ENCODE measurements at places on chromosomes 1 and 21.

GRCh38 chr1:32724678-32725614 is 22.4 kb upstream of the SYNC start:
- peak; percentile 51 for DNase-seq

- no peak for DNase-seq
Observed at GRCh38 chr1:57532299-57532698, 108.4 kb upstream of the DAB1 start.

DNA sequence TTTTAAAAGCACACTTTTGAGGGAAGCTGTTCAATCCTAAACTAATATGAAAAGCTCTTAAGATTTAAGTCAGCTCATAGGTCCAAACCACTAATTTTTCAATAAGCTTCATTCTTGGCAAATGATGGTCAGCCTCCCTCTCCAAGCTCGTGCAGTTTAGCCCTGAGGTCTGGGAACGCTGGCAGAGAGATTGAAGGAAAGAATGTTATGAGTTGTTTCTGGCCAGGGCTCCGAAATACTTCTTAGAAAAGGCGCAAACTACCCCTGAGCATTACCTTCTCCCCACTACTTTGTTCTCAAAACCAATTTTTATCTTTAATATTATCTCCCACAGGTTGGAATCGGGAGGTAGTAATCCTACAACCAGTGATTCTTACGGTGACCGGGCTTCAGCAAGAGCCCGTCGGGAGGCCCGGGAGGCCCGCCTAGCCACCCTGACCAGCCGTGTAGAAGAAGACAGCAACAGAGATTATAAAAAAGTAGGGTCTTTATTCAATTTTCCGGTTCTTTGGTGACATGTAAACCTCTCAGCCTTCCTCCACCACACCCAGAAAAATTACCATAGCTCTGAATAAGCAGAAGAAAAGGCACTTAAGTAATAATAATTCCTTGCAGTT is 147.7 kb downstream of the SYT2 start:
- DNase-seq: no peak

GRCh38 chr1:48943826-48944225 is 167.1 kb upstream of the BEND5 start:
- no peak for DNase-seq

- no peak for DNase-seq
Observed at GRCh38 chr1:206969090-206969489, 1.2 kb downstream of the FCAMR start.

DNA sequence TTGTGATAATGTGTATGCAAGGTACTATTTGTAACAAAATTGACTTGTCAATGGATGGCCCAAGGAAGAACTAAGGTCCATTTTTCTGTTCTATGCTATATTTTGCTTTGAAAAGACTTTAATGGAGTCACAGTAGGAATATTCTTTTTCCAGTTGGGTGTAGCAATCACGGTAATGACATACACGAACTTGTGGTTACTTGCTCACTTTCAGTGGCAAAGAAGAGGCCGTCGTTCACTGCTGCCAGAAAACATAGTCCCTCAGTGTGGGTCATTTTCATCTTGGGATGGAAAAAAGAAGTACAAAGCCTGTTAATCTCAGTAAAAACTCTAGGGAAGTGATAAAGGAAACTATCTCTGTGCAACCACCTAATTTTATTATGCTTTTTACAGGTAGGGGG is 47.8 kb upstream of the LAMC2 start:
- DNase-seq: no peak

DNA sequence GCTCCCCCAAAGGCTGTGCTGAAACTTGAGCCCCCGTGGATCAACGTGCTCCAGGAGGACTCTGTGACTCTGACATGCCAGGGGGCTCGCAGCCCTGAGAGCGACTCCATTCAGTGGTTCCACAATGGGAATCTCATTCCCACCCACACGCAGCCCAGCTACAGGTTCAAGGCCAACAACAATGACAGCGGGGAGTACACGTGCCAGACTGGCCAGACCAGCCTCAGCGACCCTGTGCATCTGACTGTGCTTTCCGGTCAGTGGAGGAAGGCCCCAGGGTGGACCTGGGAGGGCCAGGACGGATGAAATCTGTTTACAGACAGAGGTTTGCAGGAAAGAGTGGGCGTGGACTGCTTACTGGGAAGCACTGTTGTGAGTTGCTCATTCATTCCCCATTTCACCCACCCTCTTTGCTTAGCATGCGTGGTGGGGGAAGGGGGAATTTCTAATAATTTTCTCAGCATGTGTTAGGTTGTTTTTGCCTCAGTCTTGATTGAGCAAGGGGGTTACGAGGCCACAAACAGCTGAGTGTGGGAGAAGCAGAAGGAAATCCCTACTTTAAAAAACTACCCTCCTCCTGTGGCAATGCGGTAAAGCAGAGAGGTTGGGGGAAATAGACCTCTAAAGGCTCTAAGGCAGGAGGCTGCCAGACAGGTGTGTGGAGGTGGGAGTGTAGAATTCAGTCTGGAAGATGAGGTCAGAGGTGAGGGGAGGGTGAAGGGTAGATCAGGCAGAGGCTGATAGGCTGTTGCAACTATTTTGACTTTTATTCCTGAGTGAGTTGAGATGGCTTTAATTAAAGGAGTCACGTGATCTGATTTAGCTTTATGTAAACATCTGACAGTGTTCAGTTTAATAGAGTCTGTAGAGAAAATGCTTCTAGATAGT is 1.3 kb downstream of the FCGR2A start:
- no peak for DNase-seq

DNA sequence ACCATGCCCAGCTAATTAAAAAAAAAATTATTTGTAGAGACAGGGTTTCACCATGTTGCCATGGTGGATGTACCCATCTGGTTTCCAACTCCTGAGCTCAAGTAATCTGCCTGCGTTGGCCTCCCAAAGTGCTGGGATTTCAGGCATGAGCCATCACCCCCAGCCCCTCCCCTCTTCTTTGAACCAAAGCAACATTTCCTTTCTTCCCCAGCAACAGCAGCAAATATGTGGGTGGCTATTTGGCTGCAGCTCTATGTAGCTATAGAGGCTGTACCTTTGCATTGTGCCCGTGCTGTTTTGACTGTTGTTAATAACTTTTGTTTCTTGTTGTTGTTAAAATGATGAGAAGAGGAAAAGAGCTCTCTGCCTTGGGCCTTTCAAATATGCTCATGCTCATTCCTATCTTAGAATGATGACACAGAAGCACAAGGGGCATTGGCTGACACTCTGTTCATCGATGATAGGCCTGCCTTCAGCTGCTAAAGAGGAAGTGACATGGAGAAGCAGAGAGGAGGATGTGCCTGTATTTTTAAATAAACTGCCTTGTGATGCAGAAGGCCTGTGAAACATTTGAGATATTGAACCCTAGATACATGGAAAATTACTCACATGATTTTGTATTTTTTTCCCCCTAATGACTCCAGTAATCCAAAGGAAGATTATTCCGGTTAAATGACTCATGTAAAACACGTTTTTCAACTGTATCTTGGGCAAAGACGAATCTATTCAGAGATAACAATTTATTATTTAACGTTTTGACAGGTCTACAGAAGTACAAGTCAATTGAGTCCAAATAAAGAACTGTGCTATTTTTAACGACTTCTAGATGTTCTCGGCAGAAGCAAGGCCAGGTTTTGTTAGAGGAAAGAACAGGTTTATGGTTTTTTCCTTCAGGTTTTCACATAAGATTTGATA is 20.5 kb upstream of the XPR1 start:
- DNase-seq: no peak

GRCh38 chr1:93770640-93771039 is 89.0 kb upstream of the BCAR3 start:
- no peak for DNase-seq

GRCh38 chr1:206065547-206066145 is 12.7 kb downstream of the RHEX start:
- DNase-seq: no peak

GRCh38 chr1:26938004-26938658 is 16.6 kb downstream of the NUDC start:
- DNase-seq: no peak

DNA sequence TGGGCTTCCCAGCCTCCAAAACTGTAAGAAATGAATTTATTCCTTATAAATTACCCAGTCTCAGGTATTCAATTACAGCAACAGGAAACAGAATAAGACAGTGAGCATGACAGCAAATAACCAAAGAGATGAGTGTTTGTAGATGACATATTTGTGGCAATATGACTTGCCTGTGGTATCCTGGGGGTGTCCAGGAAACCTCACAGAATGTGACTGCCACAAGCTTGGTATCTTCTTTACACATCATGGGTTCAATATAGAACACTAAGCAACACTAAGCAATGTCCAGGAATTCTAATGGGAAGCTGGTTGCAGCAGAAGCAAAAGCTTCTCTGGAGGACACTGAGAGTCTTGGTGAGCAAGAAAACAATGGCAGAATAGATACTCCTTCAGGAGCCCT is 236.4 kb upstream of the BEND5 start:
- no peak for DNase-seq

DNA sequence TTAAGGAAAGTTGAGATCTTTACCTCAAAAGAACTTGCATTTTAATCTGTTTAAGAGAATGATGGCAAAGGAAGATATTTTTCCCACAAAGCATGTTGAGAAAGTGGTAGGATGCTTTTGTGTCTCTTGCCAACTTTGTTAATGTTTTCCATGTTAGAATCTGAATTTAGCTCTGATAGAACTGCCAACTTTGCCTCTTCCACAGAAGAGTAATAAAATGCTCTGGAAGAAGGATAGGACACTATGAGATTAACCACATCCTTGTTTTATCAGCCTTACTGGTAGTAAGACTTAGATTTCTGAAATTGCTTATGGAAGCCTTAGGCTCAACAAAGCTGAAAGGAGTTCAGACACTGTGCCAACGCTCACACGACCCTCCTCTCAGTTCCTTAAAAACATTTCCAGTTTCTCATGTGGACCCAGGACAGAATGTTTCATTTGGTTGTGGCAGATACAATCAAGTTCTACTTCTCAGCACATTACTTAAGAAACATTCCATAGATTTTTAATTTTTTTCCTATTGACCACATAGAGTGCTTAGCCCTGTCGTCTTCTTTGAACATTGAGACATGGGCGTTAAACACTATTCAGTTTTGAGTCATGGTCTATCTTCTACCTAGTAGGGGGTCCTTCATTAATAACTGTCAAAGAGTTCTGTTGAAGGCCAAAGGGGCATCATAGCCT is 59.0 kb downstream of the MTR start:
- DNase-seq: no peak

GRCh38 chr1:96598416-96599168 is 123.0 kb upstream of the PTBP2 start:
- DNase-seq: no peak

DNA sequence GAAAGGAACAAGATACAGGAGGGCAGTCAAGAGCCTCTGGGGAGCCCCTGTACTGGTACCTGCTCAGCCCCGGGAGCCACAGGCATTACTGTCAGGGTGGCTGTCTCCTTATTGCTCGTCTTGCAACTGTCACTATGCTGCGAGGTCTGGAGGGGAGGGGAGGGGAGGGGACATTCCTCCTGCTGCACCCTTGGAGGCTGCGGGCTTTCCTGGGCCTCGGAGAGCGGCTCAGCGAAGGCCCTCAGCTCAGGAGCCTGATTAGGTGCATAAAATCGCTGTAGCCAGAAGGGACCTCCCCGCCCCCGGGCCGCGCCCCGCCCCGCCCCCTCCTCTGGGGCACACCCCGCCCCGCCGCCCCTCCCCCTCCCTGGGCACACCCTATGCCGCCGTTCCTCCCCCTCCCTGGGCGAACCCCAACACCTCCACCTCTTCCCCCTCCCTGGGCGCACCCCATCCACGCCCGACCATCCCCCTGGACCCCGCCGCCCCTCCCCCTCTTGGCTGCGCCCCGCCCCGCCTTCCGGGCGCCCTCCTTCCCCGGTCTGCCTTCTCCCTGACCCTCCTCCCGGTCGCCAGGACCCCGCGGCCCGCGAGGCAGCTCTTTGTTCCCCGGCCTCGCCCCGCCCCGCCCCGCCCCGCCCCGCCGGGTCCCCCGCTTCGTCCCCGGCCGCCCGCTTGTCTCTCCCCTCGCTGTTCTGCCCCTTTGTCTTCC is 35.5 kb downstream of the CACHD1 start:
- DNase-seq: no peak

- DNase-seq: no peak
Observed at GRCh38 chr1:215277532-215277931, 195.0 kb downstream of the KCNK2 start.

- DNase-seq: no peak
Observed at GRCh38 chr1:56473582-56474270, 105.6 kb downstream of the PLPP3 start.

- no peak for DNase-seq
Observed at GRCh38 chr1:228917342-228917741, 182.1 kb downstream of the RHOU start.
